ENCODE measurements at places on chromosomes 7 and 10.

GRCh38 chr7:139362302-139362701 is 2.6 kb downstream of the LUC7L2 start:
- no peak for DNase-seq

DNA sequence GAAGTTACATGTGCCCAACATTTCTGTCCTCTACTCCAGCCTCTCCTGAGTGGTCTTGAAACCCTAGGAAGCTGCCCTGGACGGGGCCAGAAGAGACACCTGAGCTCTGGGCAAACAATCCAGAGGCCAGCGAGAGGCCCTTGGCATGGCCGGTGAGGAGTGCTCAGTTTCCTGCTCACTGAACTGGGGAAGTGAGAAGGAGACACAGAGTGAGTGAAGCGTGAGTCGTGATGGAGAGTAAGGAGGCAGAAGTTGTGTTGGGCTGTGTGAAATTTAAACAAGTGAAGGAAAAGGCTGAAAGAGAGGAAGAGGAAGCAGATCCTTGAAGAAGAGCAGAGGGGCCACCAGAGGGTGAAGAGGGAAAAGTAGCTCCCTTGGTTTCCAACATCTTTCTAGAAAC is 73.2 kb downstream of the WNT2 start:
- no peak for DNase-seq

- no peak for DNase-seq
Observed at GRCh38 chr7:149855361-149856305, 17.5 kb downstream of the ZNF862 start.

GRCh38 chr7:143303733-143304132 is 12.2 kb upstream of the CLCN1 start:
- no peak for DNase-seq

Measured in endothelial cell (in vitro differentiated cells).